ENCODE measurements at places on chromosomes 3 and 15.

DNA sequence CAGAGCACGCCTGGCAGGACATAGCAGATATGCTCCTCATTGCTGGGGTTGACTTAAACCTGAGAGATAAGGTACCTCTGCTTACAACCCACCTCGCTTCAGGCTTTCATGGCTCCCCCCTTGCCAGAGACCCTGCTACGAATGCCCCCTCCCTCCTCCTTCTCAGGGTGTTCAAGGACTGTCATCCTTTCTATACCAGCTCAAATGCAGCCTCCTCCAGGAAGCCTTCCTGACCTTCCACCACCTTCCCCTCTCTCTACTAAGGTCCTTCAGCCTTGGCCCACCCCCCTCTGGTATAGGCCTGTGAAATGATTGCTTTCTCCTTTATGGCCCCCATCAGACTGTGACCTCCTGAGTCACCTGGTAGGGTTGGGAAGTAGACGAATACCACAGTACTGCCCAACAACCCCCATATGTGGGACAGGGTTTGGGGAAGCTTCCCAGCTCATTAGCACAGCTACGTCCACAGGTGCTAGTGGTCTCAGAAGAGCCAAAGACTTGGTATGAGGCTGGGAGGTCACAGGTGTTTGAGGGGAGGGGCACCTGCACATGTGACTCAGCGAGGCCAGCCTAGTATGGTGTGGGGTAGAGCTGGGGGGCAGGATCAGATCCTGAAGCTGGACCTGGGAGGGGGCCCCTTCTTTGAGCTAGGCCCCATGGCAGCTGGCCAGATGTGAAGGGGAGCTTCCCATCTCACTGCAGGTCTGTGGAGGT is 32.0 kb downstream of the ANKDD1A start:
- DNase-seq, result no peak

GRCh38 chr3:39843440-39843839 is 34.0 kb downstream of the MYRIP start:
- DNase-seq, result no peak

DNA sequence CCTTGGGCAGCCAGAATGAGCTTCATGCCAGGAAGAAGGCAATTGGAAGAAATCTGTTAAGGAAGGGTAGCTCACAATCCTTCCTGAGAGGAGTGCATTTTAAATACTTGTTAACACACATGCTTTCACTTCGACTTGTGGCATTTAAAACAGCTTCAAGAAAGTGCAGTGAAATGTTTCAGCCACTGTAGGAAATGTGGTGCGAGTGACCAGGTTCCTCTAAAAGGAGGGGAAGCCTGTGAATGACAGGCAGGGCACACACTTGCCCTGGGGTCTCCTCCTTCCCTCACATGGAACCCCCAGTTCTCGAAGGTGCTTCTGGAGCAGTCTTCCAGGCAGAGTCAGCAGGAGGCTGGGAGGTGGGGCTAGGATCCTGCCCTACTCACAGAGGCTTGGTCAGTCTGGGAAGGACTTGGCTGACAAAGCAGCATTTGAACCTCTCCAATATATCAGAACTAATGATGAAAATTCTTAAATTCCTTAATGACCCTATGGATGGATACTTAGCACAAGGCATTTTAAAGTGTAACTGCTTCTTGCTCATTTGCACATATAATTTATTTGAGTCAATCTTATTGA is 358.6 kb downstream of the CHST2 start:
- DNase-seq, result no peak

DNA sequence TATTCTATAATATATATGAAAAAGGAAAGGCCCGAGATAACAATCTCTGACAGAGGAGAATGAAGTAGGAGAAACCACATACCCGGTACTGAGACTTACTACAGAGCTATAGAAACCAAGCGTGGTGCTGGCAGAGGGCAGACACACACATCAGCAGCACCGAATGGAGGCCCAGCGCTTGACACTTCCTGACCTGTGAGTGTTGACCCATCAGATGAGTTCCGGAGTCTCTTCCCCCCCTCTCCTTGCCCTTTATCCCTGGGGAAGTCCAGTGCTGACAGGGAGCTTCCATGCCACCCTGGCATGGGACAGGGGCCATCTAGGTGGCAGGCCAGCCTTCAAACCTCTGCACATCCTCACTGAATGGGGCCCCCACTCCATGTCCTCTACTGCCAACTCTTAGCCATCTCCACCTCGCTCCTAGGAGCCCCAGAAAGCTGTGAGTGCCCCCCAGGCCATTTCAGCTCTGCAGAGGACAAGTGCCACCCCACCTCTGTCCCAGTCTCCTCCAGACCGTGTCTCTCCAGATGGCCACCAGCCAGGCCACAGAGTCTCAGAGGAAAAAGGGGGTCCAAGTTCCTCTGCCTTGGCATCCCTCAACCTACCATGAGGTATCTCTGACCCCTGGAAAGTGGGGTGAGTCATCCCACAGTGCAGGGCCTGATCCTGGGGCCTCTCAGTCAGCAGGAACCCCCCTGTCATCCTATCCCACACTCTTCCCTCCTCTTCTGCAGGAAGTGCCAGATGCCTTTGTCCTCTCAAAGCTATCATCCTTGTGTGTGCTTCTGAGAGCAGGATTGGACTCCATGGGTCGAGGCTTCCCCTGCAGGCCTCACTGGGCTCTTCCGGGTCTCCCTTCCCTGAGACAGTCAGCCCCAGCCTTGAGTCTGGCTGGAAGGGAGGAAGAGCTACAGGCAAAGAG is 116.5 kb upstream of the ALDH1A3 start:
- peak; percentile 15 for DNase-seq

DNA sequence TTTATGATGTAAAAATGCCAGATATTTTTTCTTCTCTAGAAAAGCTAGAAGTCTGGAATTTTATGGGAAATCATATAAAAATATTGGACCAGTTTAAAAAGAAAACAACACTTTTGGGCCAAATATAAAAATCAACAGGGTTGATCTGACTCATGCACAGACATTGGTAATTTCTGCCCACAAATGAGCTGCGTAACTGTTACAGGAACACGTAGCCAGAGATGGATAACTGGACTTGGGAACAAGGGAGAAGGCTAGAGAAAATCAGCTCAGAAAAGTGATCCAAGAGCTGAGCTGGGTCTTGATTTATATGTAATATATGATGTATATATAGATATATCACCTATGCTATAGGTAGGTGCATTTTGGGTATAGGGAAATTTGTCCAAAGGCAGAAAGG is 36.8 kb upstream of the NAALADL2 start:
- no peak for DNase-seq

DNA sequence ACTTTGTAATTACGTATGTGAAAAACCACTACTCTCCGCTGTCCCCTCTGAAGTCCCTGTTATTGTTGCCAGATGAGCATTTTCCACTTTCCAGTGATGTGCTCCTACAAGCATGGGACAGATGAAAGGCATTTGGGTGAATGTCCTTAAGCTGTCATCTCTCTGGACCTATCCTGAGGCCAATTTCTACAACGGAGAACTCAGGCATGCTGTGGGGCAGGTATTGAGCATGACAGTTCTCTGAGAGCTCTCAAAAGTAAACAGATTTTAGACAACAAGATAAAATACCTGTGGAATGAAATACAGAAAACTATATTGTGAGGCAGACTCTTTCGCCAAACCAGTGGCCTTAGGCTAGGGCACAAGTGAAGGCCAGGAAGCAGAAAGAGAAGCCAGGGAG is 656.5 kb upstream of the NR2F2 start:
- DNase-seq, result no peak

DNA sequence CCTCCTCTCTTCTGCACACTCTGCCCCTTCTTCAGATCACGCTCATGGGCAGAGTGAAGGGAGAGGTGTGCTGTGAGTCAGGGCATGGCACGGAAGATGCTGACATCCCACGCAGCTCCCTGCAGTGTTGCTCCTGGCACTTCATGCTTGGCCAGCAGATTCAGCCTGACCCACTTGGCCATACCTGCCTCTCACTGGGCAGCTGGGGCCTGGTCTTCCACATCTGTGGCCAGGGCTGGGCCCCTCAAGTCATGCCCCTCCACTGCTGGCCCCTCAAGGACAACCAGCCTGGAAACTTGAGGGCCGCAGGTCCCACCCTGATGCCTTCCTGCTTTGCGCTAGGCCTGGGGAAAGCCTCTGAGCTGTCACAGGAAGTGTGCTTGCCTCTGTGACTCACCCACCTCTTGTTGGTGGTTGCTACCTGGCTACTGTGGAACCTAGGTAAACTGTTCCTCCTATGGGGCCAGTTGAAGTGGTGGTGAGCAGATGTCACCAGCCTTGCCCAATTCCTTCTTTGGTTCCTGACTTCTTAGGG is 48.7 kb downstream of the BSN start:
- DNase-seq, result no peak

DNA sequence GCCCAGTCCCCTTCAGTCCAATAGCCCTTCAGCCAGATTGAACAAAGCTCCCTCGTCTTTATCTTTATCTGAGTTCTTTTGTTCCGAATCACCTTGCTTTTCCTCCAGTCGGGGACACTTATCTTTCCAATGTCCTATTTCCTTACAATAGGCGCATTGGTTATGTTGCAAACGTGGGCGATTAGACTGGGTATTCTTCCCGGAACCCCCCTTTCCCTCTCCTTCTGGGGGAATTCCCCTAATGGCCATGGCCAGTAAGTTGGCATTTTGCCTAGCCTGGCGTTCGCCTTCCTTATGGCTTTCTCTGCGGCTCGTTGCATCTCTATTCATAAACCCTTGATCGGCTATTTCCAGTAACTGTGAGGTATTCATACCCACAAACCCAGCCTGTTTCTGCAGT is 82.2 kb upstream of the VEPH1 start:
- no peak for DNase-seq

DNA sequence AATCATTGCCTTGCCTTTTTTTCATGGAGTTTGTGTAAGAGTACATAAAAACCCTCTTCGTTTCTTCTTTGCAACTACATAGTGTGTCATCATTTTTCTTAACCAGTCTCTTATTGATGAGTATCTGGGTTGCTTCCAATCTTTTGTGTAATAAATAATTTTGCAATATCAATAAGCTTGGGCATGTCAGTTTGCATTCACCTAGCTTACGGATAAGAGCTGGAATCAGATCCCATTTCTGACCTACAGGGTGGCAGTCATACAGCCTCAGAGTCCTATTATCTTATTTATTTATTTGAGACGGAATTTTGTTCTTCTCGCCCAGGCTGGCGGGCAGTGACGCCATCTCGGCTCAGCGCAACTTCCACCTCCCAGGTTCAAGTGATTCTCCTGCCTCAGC is 18.3 kb downstream of the ANP32A start:
- no peak for DNase-seq

- DNase-seq, result peak; percentile 47
Observed at GRCh38 chr3:184716622-184717398, 4.9 kb upstream of the MAGEF1 start.

GRCh38 chr3:46378426-46378942 is 7.7 kb downstream of the CCR5 start:
- peak; percentile 81 for DNase-seq

DNA sequence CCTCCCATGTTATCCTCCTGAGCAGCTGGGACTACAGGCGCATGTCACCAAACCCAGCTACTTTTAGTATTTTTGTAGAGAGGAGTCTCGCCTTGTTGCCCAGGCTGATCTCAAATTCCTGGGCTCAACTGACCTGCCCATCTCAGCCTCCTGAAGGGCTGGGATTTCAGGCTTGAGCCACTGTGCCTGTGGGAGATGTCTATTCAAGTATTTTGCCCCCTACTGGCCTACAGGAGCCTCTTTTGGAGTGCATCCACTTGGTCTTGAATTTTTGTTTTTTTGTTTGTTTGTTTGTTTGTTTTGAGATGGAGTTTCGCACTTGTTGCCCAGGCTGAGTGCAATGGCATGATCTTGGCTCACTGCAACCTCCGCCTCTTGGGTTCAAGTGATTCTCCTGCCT is 3.2 kb upstream of the DHX30 start:
- DNase-seq, result peak; percentile 38

GRCh38 chr15:33098094-33099058 is 96.1 kb downstream of the FMN1 start:
- DNase-seq, result peak; percentile 82

- DNase-seq, result no peak
Observed at GRCh38 chr3:118525077-118525476, 509.6 kb downstream of the IGSF11 start.

DNA sequence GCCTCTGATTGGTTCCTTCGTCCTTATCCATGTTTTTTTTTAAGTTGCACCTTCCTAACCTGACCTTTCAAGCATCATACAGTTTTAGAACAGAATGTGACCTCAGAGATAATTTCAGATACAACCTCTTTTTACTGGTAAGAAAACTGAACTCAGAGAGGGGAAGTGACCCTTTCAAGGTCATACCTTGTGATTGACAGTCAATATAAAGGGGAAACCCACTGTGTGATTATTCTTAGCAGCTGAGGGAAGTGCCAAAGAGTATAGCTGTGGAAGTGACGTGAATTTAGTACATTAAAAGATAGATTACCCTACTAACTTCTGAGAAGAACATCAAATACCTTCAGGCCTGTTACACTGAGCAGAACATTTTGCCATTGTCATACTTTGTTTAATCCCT is 319.4 kb downstream of the NEK10 start:
- no peak for DNase-seq

DNA sequence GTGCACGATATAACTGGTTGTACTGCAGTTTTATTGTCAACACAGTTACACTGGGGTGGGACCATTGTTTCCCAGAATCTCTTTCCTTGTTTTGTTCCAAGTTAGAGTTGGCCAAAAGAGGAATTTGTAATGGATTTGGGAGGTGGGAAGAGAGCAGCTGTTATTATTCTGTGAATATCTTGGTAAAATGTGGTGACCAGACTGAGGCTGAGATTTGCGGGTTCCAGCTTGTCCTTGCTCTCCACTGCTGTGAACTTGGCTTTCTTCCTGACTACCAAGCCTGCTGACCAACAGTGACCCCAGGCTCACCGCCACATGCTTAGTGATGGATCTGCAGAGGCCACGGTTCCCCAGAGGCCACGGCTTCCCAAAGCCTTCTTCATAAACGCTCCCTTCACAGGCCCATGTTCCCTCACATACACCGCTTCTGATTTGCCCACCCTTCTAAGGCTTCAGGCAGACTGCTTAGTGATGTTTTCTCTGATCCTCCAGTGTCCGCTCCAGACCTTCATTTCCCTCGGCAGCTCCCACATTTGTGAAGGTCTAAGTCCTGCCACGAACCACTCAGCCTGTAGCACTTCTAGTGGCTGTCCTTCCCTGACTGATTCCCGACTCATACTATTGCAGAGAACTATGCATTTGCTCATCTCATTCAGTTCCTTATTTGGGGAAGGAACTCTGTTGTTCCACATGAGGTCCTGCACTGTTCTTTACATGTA is 525.5 kb upstream of the RGMA start:
- no peak for DNase-seq

DNA sequence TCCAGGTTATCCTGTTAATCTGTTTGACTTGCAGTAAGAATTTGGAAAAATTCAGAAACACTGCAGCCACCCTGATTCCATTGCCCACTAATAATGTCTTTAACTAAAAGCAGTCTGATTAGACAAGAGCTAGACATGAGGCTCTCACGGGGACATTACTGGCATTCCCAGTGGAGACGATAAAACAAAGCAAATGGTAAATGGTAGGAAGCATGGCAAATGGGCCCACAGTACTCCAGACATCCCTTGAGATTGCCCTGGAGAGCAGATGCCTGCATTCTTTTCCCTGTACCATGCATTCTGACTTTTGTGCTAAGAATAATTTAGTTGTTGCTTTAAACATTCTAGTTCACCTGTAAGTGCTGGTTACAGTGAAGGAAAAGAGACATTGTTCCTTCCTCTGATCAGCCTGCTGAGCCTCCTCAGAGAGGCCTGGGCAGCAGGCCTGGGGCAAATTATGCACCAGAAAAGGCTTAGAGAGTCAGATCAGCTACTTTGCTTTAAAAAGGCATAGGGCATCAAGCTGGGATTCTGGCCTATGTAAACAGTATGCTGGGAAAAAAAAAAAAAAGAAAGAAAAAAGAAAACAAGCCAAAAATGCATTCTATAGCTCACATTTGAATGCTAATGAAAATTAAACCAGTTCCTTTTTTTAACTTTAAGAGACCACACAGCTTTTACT is 204.6 kb downstream of the GABRG3 start:
- no peak for DNase-seq

GRCh38 chr3:114355653-114356052 is 61.8 kb downstream of the TIGIT start:
- no peak for DNase-seq
